ENCODE measurements at places on chromosomes 6 and 20.
A peak's percentile ranks its signal among the peaks of the same experiment; 100 is the strongest.

GRCh38 chr6:123527406-123527805 is 109.3 kb downstream of the TRDN start:
- no peak for DNase-seq

DNA sequence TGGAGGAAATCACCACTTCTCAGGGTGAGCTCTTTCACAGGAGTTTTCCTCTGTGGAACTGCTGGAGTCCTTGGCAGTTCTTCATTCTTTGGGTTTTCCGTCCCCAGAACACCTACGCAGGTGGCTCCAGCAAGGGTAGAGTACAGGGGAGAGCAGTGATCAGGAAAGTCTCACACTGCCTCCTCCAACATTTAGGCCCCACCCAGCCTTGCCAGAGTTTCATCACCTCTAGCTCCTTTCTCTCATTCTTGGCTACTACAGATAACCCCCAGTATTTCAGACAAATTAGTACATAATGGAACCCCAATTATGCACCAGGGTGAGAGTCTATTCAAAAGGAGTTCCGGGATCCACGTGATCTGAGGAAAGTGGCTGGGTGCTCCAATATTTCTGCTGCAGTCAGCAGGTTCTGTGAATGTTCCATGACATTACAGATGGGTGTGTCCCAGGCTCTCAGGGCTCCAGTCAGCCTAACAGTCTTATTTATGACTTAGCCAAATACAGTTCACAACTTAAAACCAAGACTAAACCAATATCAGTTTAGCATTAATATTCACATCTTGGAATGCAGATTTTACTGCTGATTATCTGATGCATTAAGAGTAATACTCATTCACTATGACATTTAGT is 44.6 kb downstream of the GPR63 start:
- DNase-seq: no peak

GRCh38 chr6:147577488-147577887 is 69.0 kb downstream of the SAMD5 start:
- DNase-seq: no peak

DNA sequence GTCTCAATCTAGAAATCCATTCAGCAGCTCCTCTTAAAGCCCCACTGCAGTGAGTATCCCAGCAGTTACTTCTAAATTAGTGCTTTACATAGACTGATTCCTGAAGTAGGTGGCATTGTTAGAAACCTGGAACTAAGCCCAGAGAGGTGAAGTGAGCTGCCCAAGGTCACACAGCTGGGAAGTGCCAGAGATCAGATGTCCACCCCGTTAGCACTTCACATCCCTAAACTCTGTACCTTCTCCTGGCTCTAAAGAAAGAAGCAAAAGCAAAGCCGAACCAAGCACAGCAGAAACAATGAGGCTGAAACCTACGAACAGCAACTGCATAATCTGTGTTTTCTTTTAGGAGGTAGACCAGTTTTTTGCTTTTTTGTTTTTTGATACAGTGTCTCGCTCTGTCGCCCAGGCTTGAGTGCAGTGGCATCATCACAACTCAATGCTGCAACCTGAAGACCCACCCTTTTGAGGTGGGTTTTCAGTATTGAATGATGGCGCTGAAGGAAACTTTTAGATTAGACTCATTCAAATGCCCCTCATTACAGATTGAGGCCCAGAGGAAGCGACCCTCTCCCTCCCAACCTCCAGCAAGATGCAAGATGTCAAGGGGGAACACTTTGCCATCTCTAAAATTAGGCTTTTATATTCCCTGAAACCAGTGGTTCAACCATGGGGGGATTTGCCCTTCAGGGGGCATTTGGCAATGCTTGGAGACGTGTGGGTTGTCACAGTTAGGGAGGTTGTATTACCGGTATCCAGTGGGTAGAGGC is 3.2 kb upstream of the ZMYND8 start:
- DNase-seq: no peak

DNA sequence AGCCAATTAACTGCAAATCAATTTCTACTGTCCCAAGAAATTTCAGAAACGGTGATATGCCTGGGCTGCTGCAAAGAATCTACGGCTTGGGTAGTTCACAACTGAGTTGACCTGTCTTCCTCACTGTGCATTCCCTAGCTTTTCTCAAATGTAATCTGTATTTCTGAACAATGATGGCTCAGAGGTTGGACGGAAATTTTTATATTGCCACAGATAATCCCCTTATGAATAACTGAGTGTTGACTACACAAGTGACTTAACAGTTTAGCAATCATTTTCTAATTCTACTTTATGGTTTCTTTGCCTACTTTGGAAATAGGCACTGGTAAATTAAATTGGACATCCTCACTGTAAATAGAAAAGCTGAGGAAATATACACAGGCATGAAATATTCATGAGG is 94.5 kb downstream of the ARHGAP18 start:
- DNase-seq: no peak

- DNase-seq: no peak
These were observed 83.1 kb upstream of the FOXQ1 start for GRCh38 chr6:1228754-1229191.

- DNase-seq: no peak
These were observed 266.0 kb upstream of the ID4 start for GRCh38 chr6:19571176-19571575.

DNA sequence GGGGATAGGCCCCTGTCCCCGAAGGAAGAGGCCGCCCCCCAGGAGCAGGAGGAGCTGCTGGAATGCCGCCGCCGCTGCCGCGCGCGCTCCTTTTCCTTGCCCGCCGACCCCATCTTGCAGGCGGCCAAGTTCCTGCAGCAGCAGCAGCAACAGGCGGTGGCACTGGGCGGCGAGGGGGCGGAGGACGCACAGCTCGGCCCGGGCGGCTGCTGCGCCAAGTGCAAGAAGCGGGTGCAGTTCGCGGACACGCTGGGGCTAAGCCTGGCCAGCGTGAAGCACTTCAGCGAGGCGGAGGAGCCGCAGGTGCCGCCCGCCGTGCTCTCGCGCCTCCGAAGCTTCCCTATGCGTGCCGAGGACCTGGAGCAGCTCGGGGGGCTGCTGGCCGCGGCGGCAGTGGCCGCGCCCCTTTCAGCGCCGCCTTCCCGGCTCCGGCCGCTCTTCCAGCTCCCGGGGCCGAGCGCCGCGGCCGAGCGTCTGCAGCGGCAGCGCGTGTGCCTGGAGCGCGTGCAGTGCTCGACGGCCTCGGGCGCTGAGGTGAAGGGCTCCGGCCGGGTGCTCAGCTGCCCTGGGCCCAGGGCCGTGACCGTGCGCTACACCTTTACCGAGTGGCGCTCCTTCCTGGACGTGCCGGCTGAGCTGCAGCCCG is 630 bp downstream of the PPP1R3G start:
- no peak for DNase-seq

- DNase-seq: no peak
These were observed 147.5 kb downstream of the BCAS1 start for GRCh38 chr20:53922901-53923314.

DNA sequence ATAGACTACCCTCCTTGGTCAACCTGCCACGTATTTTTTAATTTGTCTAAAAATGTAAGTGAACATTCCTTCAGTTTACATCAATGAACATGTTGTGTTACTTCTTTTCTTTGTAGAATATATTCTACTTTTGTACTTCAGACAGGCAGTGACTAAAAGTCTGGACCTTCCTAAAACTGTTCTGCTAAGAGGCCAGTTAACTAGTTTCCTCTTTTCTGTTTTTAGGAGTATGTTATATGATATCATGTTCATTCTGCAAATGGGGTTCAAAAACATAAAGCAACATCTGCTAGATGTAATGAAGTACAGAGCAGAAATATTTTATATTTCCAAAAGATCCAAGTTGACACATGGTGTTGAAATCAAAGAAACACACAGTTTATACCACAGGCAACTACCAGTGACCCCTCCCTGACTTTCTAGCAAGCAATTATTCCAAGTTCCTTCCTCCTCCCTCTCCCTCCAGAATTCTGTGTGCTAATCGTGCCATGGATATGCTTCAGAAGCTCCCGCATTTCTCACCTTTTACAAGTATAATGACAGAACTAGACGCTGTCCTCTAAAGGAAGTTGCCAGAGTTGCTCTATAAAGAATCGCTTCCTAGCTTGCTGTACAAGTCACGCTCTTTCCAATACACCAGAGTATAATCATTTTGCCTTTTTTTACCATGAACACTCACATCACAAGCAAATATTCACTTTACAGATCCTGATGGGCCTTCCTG is 64.7 kb downstream of the ARHGAP18 start:
- no peak for DNase-seq

DNA sequence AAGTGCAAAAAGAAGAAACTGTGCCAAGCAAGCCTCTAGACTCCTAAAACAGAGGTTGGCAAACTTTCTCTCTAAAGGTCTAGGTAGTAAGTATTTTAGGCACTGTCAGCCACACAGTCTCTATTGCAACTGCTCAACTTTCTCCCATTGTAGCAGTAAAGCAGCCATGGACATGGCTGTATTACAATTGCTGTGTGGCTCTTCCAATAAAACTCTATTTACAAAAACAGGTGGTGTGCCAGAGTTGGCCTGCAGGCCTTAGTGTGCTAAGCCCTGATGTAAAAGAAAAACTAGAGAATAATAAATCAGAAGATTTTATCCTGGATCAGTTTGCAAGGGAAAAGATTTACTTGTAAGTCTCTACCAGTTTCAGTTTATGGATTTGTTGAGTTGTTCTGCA is 74.0 kb downstream of the CRYBG1 start:
- DNase-seq: no peak

DNA sequence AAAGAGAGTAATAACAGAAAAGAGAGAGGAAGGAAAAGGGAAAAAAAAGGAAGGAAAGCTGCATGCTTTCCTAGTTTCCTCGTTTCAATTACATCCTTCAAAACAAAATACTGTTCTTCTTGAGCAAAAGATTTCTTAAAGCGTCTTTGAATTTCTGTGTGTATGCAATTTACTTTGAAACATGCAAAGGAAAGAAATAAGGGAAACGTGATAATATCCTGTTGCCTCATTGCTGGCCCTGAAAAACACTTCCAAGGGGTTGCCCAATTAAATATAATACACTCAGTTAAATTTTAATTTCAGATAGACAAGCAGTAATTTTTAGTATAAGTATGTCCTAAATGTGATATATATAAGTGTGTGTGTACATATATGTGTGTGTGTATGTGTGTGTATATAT is 51.2 kb upstream of the TPD52L1 start:
- DNase-seq: no peak

DNA sequence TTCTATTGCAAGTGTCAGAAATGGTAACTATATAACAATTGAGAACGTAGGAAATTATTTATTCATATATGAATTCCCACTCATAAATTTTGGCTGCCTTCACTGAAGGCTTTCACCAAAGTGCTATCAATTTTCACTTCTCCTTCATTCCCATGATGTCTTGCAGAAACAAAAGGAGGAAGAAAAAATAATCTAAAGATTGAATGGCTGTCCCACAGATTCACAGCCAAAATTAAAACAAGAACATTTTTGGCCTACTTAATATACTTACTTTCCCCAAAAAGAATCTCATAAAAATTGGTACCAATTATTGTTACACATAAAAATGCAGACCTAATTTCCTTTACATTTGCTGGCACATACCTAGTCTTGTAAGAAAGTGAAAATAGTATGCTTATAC is 616.1 kb downstream of the CD109 start:
- DNase-seq: no peak

DNA sequence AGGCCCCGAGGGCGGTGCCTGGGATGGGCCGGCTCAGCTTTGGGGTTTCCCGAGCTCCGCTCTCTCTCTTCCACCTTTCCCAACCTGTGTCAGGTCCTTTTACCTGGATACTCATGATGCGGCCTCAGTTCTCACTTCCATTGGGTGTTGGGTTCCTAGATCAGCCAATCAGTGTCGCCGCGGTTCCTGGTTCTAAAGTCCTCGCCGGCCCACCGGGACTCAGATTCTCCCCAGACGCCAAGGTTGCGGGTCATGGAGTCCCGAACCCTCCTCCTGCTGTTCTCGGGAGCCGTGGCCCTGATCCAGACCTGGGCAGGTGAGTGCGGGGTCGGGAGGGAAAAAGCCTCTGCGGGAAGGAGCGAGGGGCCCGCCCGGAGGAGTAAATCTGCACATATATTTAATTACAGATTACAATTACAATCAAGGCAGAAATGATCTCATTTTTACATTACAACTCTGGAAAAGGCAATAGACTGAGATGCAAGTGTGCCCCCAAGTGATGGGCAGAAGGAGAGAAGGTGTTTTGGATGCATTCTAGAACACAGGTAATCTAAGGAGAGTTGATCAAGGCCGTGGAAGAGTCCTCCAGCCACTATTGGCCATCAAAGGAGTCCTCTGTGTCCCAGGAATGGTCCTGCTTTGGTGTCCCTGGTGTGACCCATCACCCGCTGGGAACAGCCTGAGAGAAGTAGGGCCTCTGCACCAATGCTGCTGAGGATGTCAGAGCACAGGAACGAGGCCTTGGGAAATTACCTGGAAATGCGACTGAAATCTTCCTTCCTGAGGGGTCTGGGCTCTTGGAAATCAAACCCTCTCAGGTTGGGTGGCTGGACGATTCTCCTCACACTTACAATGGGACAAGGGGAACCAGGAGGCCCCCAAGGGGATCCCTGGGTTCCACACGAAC is 34.7 kb upstream of the MICB start:
- peak; percentile 98 for DNase-seq

DNA sequence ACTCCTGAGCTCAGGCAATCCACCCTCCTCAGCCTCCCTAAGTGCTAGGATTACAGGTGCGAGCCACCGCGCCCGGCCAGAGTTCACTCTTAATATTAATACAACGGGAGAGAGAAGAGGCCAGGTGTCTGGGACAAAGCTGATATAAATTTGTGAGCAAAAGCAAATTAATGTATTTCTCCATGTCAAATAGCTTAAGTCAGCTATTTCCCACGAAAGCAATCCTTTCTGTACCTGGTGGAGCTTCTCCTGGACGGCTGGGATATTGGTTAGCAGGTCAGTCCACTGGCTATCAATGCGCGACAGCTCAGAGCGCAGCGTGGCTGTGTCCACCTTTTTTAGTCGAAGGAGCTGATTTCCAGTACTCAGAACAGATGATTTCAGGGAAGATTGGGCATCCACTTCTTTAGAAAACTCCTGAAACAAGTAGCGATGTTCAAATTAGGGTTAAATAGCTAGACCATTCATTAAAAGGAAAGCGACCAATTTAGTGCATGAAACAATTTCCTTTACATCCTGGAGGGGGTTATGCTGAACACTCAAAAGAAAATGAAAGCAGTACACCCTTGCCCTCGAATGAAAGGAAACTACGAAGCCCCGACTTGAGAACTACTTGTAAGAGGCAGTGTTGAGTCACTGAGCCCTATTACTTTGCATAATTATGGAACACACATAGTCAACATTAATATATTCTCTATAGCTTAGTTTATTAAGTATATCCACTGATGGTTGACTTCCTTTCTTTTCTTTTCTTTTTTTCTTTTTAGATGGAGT is 403.4 kb downstream of the SYNE1 start:
- DNase-seq: no peak

DNA sequence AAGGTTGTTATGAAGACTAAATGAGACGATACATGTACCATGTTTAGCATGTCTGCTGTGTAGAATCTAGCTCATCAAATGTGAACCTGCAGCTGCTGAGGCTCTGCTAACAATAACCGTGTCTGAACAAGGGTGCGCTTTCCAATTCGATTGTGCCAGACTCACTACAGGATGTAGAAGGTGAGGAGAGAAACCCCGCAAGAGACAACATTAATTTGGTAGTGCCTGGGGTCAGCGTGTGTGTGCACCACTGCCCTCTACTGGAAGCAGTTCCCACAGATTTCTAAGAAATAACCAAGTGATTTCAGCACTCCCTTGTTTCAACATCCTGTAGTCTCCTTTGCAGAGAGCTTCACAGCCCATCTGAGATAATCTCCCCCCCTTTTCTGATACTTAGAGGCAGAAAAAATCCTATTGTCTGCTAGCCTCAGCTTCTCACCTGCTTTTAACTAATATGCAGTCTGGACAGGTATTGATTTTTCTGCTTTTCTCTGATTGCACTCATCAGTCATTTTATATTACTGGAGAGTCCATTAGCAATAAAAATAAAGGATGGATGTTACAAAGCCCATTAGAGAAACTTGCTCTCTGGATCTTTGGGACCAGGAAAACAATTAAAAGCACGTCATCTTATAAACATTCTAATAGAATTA is 96.7 kb upstream of the BACH2 start:
- DNase-seq: no peak

Measured in esophagus muscularis mucosa (tissue), 4 donors.